Natural killer cell treated with Interleukin-12 subunit alpha and Interleukin-12 subunit beta and Interleukin-15 and Interleukin-18, amount 100 ng/mL, for 72 hours (primary cell): ENCODE measurements at places on chromosomes 16 and 17.
A peak's percentile ranks its signal among the peaks of the same experiment; 100 is the strongest.

DNA sequence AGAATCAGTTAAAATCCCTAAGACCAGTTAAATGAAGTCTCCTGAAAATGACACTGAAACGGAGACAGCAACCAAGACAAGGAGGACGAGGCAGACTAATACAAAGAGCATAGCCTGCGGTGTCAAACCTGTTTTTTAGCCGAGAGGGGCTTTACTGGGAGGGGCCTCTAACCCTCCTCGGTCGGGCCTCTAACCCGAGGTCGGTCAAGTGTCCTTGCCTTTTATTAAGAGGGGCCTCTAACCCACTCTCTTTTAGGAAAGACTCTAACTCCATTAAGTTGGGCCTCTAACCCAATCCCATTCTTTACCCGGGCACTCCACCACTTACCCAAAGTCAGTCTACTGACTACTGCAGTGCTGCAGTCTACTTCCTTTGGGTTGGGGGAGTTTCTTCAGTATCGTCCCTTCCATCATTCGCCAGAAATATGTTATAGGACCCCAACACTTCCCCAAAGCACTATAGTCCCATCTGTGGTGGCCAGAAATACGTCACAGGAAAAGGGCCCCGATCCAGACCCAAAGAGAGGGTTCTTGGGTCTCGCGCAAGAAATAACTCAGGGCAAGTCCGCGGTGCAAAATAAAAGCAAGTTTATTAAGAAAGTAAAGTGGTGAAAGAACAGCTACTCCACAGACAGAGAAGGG is 39.2 kb upstream of the ARL4D start:
- no peak overlapping the region for H3K27ac ChIP-seq
- H3K4me1 ChIP-seq: peaks cover 29% of the 10 kb centered on the region
- no peak overlapping the region for H3K4me3 ChIP-seq
- no peak for DNase-seq
- H3K27me3 ChIP-seq: no peaks in the 10 kb centered on the region

GRCh38 chr16:70759666-70760065 is 41.3 kb downstream of the VAC14 start:
- H3K27ac ChIP-seq: no peak overlapping the region
- DNase-seq: no peak
- H3K36me3 ChIP-seq: no peaks in the 10 kb centered on the region

DNA sequence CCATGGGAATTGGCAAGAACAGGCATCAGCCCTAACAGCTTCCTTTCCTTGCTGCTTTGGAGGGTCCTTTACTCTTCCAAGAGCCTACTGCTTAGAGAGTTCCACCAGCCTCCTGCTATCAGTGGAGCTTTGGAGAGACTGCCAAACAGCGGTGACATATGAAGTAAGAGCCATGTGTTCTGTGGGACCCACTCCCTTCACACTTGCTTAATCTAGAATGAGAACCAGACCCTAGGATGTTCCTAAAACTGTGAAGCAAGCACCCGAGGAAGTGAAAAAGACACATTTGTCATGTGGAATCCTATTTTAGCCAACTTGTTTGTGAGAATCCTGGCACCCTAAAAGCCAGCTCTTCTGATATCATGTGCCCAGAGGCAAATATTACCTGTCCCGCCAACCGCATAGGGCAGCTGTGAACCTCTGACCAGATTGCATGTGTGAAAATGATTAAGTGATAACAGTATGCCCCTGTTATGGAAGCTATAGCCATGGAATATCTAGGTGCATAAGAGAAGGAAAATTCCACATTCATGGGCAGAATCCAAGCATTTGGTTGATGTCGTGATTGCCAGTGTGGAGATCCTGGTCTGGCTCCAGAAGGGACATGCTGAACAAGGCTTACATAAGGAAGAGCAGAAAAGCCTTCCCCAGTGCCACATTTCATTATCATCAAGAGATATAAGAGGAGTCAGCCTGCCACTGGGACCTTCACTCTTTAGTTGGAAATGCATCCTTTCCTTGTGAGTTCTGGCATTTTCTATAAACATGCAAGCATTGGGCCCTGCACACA is 18.7 kb downstream of the RCVRN start:
- peaks cover 2% of the 10 kb centered on the region for H3K4me1 ChIP-seq
- no peak overlapping the region for H3K4me3 ChIP-seq
- H3K27me3 ChIP-seq: peaks cover 16% of the 10 kb centered on the region

- no peak for DNase-seq
- H3K27ac ChIP-seq: no peak overlapping the region
- H3K27me3 ChIP-seq: no peaks in the 10 kb centered on the region
- H3K4me3 ChIP-seq: no peak overlapping the region
Measured at GRCh38 chr16:89596061-89596689, 17.3 kb upstream of the DPEP1 start.

- peak overlapping the region; percentile 4 for H3K4me3 ChIP-seq
- no peaks in the 10 kb centered on the region for H3K27me3 ChIP-seq
Measured at GRCh38 chr16:87681981-87682570, 79.8 kb downstream of the JPH3 start.

DNA sequence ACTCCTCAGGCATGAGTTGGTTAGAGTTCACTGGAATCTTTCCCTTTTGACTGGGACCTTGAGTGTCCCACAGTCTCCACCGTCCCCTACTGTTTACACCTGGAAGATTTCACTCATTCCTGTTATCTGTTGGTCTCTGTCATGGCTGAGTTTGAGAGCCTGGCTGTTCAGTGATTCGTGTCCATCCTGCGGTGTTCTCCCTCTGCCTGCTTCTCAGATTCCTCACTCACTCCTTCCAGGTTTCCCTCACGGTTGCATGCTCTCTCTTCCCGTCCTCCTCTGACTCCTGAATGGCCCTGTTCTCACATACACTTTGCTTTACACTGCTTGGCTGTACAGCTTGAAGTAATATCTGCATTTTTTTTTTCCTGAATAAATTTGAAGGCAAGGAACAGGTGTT is 24.5 kb downstream of the OR1D5 start:
- H3K4me3 ChIP-seq: no peak overlapping the region

GRCh38 chr16:3587547-3588110 is 10.4 kb upstream of the NLRC3 start:
- no peak overlapping the region for H3K27ac ChIP-seq
- H3K36me3 ChIP-seq: peaks cover 5% of the 10 kb centered on the region
- no peak overlapping the region for H3K4me3 ChIP-seq
- peaks cover 9% of the 10 kb centered on the region for H3K4me1 ChIP-seq
- no peak for DNase-seq
- no peaks in the 10 kb centered on the region for H3K27me3 ChIP-seq

DNA sequence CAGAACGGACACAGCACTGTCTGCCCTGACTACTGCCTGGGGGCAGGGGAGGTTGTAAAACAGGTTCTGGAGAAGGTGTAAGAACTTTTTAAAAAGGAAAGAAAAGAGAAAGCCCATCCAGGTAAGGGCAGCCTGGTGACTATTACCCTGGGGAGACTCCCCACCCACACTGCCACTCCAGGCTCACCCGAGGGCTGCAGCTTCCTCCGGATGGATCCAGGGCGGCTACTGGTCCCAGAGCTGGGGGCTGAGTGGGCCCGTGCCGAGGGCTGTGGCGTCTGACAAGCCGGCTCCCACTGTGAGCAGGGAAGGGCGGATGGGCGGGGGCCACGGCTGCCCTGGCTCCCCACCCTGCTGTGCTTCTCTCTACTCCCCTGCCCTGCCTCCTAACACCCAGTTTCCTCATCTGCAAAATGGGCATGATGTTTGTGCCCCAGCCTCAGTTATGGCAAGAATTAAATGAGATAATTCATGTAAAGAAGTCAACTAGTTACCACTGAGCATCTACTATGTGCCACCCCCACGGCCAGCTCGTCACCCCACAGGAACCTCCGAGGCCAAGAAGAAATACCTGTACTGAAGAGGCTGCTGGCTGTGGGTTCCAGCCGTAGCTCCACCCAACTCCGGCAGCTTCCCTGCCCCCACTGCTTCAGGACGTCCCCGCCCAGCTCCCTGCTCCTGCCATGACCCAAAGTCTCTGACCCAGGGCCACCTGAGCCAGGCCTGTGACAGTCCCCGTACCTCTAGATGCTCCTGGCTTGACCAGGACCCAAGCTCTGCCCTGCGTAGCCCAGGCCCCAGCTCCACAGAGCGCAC is 24.2 kb downstream of the KATNB1 start:
- H3K4me3 ChIP-seq: no peak overlapping the region
- no peaks in the 10 kb centered on the region for H3K36me3 ChIP-seq
- H3K4me1 ChIP-seq: no peaks in the 10 kb centered on the region
- no peak overlapping the region for H3K27ac ChIP-seq
- DNase-seq: no peak

GRCh38 chr16:3460121-3460520 is 16.6 kb downstream of the NAA60 start:
- H3K4me1 ChIP-seq: peaks cover 54% of the 10 kb centered on the region
- H3K27me3 ChIP-seq: no peaks in the 10 kb centered on the region
- peak overlapping the region; percentile 87 for H3K4me3 ChIP-seq
- no peak for DNase-seq
- H3K36me3 ChIP-seq: no peaks in the 10 kb centered on the region
- peak overlapping the region; percentile 93 for H3K27ac ChIP-seq

DNA sequence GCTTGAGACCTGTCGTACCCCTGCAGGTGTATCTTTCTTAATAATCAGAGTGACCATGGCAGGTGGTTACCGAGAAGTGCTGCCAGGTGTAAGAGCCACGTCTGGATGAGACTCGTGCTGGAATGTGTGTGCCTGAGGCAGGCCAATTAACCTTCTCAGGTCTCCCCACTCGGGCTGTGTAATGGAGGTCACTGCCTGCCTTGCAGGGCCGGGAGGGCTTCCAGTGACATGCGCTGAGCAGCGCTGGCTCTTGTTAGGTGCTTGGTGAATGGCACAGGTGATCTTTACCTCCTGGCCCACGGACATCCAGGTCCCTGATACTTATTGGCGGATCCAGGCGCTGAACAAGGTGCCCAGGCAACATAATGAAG is 4.6 kb upstream of the GSE1 start:
- H3K36me3 ChIP-seq: no peaks in the 10 kb centered on the region
- no peak for DNase-seq
- H3K27me3 ChIP-seq: no peaks in the 10 kb centered on the region
- H3K27ac ChIP-seq: peak overlapping the region; percentile 83
- peaks cover 37% of the 10 kb centered on the region for H3K4me1 ChIP-seq

DNA sequence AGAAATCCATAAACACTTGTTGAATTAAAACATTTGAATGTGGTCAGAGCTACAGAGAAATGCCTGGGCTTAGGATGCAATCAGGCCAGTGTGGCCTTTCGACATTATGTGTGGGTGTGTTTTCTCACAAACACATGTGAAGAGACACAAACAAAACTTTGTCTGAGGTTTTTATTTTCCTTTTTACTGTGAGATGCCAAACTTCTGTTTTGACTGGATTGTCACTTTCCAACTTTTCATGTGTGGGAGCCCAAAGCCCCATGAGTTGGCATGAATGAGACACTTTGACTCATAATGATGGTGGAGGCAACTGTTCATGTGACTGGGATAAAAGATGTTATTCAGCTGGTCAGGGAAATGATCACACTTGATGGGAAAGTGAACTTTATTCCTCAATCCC is 71.9 kb upstream of the GAS7 start:
- H3K4me3 ChIP-seq: no peak overlapping the region
- H3K4me1 ChIP-seq: peaks cover 29% of the 10 kb centered on the region
- H3K27me3 ChIP-seq: peaks cover 52% of the 10 kb centered on the region
- DNase-seq: no peak

- H3K27ac ChIP-seq: no peak overlapping the region
- H3K4me3 ChIP-seq: no peak overlapping the region
- no peaks in the 10 kb centered on the region for H3K36me3 ChIP-seq
- H3K27me3 ChIP-seq: no peaks in the 10 kb centered on the region
Measured at GRCh38 chr16:78256686-78257375, 157.4 kb downstream of the WWOX start.

DNA sequence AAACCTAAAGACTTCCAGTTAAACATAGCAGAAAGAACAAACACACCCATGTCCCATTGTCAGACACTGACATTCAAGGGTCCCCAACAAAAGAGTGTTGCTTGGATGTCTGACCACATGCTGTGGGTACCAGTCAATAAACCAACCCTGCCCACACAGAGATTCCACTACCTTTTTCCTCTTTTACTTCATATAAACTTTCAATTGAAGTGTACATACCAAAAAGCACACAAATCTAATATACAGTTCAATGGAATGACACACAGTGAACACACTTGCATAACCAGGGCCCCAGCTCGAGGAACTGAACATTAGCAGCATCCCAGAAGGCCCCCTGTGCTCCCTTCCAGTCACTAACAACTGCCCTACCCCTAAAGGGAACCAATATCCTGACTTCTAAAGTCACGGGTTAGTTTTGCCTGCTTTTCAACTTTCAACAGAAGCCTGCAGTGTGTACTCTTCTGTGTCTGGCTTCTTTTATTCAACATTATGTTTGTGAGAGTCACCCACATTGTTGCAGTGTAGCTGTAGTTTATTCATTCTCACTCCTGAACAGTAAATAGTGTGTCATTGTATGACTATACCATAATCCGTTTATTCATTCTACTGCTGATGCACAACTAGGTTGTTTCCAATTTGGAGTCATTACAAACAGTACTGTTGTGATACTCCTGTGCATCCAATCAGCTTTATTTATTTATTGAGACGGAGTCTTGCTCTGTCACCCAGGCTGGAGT is 18.0 kb downstream of the CFDP1 start:
- DNase-seq: no peak
- peaks cover 6% of the 10 kb centered on the region for H3K36me3 ChIP-seq
- H3K4me1 ChIP-seq: peaks cover 2% of the 10 kb centered on the region

- no peak within 1 kb of the TSS for H3K27ac ChIP-seq
- no peaks in the 10 kb centered on the region for H3K27me3 ChIP-seq
Measured at GRCh38 chr16:57358527-57359095, at the start of gene CCL22. Gene CCL22, plus strand, starts transcription at chr16:57358783. Its CDS starts 34 bp downstream, at chr16:57358817.

GRCh38 chr16:88453611-88454522 is 787 bp downstream of the ZFPM1 start:
- H3K27me3 ChIP-seq: no peaks in the 10 kb centered on the region
- H3K27ac ChIP-seq: peak overlapping the region; percentile 91
- no peak for DNase-seq
- peaks cover 21% of the 10 kb centered on the region for H3K4me1 ChIP-seq
- peak overlapping the region; percentile 94 for H3K4me3 ChIP-seq

- H3K27me3 ChIP-seq: no peaks in the 10 kb centered on the region
- no peak for DNase-seq
- peak overlapping the region; percentile 53 for H3K27ac ChIP-seq
- peaks cover 4% of the 10 kb centered on the region for H3K4me1 ChIP-seq
- H3K4me3 ChIP-seq: no peak overlapping the region
Measured at GRCh38 chr17:80358131-80358530, 56.8 kb upstream of the ENDOV start.
